A549 treated with GW870086 at 1 μM for 4 hours (cell line): ENCODE measurements at places on chromosomes 3 and 15. TPM values are rescaled to one million over a fixed set of nuclear protein-coding genes. Genes with fewer than 3 reads are reported as not detected.

Gene PARP9
- 5.2 to 7.0 TPM (median 6.2 TPM) in 5 replicates for total RNA-seq

Gene TEX55
- not detected in 5 replicates for total RNA-seq

Gene PCSK6
- 8.8 to 12.0 TPM (median 11.1 TPM) in 5 replicates for total RNA-seq

Gene ZBED2
- 0.11 to 0.29 TPM (median 0.16 TPM) in 5 replicates for total RNA-seq

Gene ABHD14A
- total RNA-seq = 13.7 to 18.0 TPM (median 15.5 TPM) in 5 replicates

Gene SST
- total RNA-seq = not detected in 5 replicates

Gene SLITRK3
- not detected in 5 replicates for total RNA-seq

Gene KCNMB3
- total RNA-seq = 0.95 to 1.5 TPM (median 1.1 TPM) in 5 replicates

Gene FGF12
- total RNA-seq = 0.46 to 0.71 TPM (median 0.65 TPM) in 5 replicates

Gene BFSP2
- total RNA-seq = not detected in 5 replicates

Gene RAB7A
- 167 to 185 TPM (median 175 TPM) in 5 replicates for total RNA-seq

Gene FMN1
- 0.23 to 0.70 TPM (median 0.28 TPM) in 5 replicates for total RNA-seq

Gene LSAMP
- 0.06 to 0.62 TPM (median 0.20 TPM) in 5 replicates for total RNA-seq

Gene SLC25A26
- total RNA-seq = 17.7 to 20.2 TPM (median 19.8 TPM) in 5 replicates

Gene WDR73
- 36.1 to 45.9 TPM (median 39.2 TPM) in 5 replicates for total RNA-seq

Gene SAXO2
- total RNA-seq = 1.3 to 2.8 TPM (median 2.1 TPM) in 5 replicates

Gene MAP6D1
- 6.3 to 7.1 TPM (median 6.5 TPM) in 5 replicates for total RNA-seq

Gene ZIC4
- not detected in 5 replicates for total RNA-seq

Gene ZNF620
- total RNA-seq = 1.0 to 2.0 TPM (median 1.4 TPM) in 5 replicates

Gene DPPA4
- total RNA-seq = not detected in 5 replicates

Gene TIMMDC1
- total RNA-seq = 62.7 to 91.1 TPM (median 86.0 TPM) in 5 replicates

Gene CELF6
- 0.11 to 0.24 TPM (median 0.16 TPM) in 5 replicates for total RNA-seq

Gene POU1F1
- total RNA-seq = not detected in 5 replicates

Gene ZNF385D
- total RNA-seq = not detected in 5 replicates

Gene C3orf85
- not detected in 5 replicates for total RNA-seq

Gene CGNL1
- total RNA-seq = 0.58 to 0.78 TPM (median 0.69 TPM) in 5 replicates

Gene CSPG4
- 0.08 to 0.20 TPM (median 0.14 TPM) in 5 replicates for total RNA-seq

Gene KNG1
- 0.02 TPM in 1 of 5 replicates, not detected in the others for total RNA-seq

Gene DPP8
- 17.4 to 30.0 TPM (median 27.5 TPM) in 5 replicates for total RNA-seq

Gene SEMA7A
- 1.2 to 1.6 TPM (median 1.4 TPM) in 5 replicates for total RNA-seq

Gene SAMD7
- total RNA-seq = not detected in 5 replicates

Gene EPHA6
- 0.06 to 0.13 TPM (median 0.11 TPM) in 3 of 5 replicates, not detected in the others for total RNA-seq

Gene SRP14
- total RNA-seq = 224 to 277 TPM (median 260 TPM) in 5 replicates

Gene MUC20
- 0.43 to 1.3 TPM (median 0.75 TPM) in 5 replicates for total RNA-seq

Gene TM4SF18
- total RNA-seq = 31.8 to 38.1 TPM (median 35.7 TPM) in 5 replicates

Gene LIPC
- total RNA-seq = 0.06 to 0.21 TPM (median 0.13 TPM) in 4 of 5 replicates, not detected in the other

Gene RAD18
- total RNA-seq = 10.8 to 17.3 TPM (median 15.5 TPM) in 5 replicates

Gene KNL1
- 4.2 to 8.1 TPM (median 6.9 TPM) in 5 replicates for total RNA-seq

Gene RGMA
- 0.17 to 0.69 TPM (median 0.27 TPM) in 5 replicates for total RNA-seq

Gene CD80
- not detected in 5 replicates for total RNA-seq

Gene LRTM1
- total RNA-seq = not detected in 5 replicates

Gene SIDT1
- 0.43 to 1.1 TPM (median 0.80 TPM) in 5 replicates for total RNA-seq

Gene GPR27
- 2.5 to 3.5 TPM (median 2.9 TPM) in 5 replicates for total RNA-seq

Gene NRROS
- total RNA-seq = not detected in 5 replicates

Gene PPP1R14D
- 0.24 to 0.41 TPM in 2 of 5 replicates, not detected in the others for total RNA-seq

Gene TP63
- 0.11 to 0.29 TPM (median 0.21 TPM) in 5 replicates for total RNA-seq

Gene A4GNT
- not detected in 5 replicates for total RNA-seq
